Upper lobe of left lung (tissue), 6 donors: ENCODE measurements at places on chromosomes 11 and 22. TPM values are rescaled to one million over a fixed set of nuclear protein-coding genes. Genes with fewer than 3 reads are reported as not detected.

Gene USP2
- 2.1 TPM for total RNA-seq

Gene MUC2
- 0.84 TPM for total RNA-seq

Gene MS4A8
- 3.7 TPM for total RNA-seq

Gene AP5B1
- total RNA-seq, result 24.8 TPM

Gene SCGB1A1
- total RNA-seq, result 2,572 TPM

Gene EMID1
- 8.9 TPM for total RNA-seq

Gene EHF
- 65.1 TPM for total RNA-seq

Gene CD3D
- 5.1 TPM for total RNA-seq

Gene ZBTB16
- total RNA-seq, result 584 TPM

Gene CRYBB3
- total RNA-seq, result not detected

- DNase-seq, result no peak
These were observed 211.7 kb downstream of the NXPE2 start for GRCh38 chr11:114890038-114890437.

GRCh38 chr11:96116376-96116775, 192.5 kb upstream of the MTMR2 start:
- DNase-seq, result no peak

DNA sequence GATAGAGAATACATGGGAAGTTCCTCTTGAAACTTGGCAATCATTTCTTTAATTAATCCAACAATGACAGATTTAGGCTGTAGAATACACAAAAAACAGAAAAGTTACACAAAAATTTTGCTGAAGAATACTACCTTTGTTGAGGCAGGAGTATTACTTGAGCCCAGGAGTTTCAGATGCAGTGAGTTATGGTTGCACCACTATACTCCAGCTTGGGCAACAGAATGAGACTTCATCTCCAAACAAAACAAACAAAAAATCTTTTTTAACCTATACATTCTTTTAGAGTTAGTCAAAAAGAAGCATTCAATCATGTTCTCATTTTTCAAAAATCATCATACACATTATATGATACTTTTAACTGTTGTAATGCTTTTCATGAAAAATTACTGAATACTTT, 22.1 kb downstream of the UEVLD start:
- no peak for DNase-seq

DNA sequence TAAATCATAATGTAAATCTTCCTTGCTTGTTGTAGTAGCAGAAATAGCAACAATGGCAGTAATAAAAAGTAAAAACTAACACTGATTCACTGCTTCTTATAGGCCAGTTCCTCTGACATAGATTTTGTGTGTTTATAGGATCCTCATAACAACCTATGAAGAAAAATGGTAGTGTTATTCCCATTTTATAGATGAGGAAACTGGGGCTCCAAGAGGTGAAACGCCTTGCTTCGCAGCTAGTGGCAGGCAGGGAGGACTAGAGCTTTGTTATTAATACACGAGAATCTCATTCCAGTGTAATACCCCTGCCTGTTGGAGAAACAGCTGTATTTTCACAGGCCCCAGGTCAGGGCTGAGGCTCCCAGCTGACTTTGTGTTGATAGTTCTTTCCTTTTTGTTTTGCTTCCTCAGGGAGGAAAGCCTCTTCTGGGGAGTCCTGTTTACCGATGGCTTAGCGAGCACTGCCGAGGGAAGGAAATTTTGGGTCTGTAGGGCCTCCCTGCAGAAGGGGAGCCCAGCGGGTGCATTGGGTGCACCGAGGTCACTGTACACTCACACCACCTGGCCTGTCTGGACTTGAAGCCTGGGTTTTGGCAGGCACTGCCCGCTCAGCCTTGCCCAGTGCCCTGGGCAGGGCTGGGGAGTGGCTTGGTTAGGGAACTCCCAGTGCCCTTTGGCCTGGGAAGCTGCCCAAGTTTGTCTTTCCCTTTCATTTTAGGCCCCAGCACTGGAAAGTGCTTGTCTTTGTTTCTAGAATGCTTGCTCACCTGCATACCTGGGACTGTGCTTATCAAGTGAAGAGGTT, 13.5 kb downstream of the KIAA1671 start:
- no peak for DNase-seq

DNA sequence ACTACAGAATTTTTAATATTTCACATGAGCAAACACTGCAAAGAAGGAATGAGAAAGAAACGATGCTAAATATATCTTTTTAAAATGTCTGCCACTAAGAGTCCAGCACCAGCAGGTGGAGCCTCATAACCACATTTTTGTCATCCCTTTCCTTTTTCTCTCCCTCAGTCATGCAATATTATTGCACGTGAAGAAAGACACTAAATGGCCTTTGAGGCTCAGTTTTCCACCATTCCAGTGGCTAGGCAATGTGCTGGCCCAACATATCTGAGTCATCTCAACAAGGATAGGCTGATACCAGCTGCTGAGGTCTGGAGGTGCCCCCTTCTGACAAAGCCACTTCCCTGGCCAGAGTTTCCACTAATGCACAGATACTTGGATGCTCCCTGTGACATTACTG, 1.8 kb downstream of the ALKBH8 start:
- no peak for DNase-seq

GRCh38 chr11:69615545-69616278, 25.2 kb upstream of the CCND1 start:
- no peak for DNase-seq

GRCh38 chr11:66561178-66561974, 7.0 kb downstream of the CTSF start:
- no peak for DNase-seq

- DNase-seq, result no peak
These were observed 115.4 kb upstream of the SEZ6L start for GRCh38 chr22:26053737-26054316.

DNA sequence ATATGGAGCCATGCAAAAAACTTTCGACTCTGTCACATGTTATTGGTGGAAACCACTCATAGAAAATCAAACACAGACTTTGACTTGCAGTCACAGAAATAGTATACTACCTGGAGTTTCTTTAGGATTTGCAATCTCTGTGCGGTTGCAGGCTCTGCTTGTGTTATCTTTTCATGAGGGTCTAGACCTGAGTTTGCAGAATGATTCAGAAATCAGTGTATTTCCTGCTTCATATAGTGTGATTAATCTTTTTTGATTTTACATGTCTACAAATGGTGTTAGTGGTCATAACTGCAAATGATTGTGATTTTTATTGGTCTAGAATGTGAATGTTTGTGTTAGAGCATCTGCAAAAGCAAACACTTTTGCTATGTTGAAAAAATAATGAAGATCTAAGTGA, 690.2 kb downstream of the NTM start:
- DNase-seq, result no peak

DNA sequence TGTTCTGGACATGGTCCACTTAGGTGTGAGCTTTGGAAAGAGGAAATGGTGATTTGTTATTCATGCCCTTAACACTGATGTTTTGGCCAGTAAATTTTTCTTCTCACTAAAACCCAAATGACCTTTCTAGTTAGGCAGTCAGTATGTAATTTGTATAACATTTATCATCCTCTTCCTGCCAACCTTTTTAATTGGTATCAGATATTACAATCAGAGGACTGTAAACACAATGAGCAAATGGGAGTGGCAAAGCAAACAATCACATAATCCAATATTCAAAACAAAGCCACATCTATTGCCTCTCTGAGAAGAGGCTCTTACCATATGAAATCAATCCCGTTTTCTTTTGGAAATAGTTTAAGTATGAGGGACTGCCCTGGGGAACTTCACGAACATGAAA, 49.1 kb downstream of the BBOX1 start:
- DNase-seq, result no peak

- no peak for DNase-seq
These were observed 65.6 kb upstream of the PTPRJ start for GRCh38 chr11:47914743-47915142.

GRCh38 chr11:111668980-111669379, 66.7 kb downstream of the SIK2 start:
- no peak for DNase-seq

DNA sequence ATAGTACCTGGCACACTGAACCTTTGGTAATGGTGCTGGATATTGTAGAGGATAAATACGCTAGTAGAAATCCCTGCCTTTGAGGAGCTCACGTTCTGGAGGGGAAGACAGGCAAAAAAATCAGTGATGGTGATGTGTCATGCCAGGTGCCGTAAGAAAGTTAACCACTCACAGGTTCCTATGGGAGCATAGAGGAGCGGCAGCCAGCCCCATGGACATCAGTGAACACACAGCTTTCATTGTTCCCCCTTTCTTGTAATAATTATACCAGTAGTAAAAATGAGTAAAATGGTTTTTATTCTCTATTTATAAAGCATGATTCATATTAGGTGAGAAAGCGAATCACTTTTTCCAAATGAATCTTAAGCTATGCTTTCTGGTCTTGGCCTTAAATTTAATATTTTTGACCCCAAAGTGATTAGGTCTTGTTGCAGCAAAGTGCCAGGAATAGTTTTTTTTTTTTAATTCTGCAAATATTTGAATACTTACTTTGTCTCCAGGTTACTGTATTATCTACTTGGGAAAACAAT, 57.9 kb downstream of the UVRAG start:
- DNase-seq, result no peak

DNA sequence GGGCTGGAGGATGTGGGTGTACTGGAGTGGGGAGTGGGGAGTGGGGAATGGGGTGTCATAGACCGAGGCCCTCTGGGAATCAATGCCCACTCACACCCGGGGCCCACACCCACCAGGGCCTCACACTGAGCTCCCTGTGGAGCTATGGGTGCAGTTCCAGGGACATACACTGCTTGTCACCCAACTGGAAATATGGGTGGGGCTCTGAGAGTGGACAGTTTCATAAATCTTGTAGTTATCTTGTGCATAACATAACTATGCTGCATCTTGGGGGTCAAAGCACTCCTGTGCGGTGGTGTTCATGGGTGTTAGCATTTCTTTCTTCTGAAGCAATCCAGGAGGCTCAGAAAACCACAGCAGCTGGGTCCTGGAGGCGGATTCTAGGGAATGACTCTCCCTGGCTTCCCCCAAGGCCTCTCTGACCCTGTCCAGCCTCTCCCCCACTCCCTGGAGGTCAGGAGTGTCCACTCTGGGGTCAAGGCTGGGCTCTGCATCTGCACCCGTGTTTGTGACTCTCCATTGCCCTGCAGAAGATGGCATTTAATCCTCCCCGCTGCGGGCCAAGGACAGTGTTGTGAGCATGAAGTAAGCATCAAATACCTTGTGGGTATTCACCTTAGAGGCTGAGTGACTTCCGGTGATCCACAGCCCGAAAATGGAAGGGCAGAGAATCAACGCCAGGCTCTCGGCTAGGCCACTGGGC, 172.5 kb downstream of the CTTN start:
- no peak for DNase-seq

DNA sequence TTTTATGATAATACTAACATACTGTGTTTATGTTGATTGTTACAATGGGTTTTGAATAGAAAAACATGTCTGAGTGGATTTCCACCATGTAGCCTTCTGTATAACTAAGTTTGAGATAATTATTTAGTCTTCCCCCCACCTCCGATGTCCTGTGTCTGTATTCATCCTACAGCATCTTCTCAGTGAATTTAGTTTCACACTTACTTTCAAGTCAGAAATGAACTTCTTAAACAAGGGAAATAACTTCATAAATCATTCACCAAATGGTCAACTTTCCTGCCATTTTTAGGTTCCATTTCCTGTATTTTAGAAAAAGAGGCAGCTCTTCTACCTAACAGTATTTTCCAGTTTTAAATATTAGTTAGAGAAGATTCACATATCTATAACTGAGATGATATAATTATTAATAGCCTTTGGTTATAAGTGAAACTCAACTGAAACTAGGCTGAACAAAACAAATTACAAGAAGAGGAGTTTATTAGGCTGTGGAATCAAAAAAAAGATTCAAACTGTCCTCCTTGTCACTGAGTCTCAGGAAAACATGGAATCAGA, 3.5 kb downstream of the OR51B5 start:
- no peak for DNase-seq

DNA sequence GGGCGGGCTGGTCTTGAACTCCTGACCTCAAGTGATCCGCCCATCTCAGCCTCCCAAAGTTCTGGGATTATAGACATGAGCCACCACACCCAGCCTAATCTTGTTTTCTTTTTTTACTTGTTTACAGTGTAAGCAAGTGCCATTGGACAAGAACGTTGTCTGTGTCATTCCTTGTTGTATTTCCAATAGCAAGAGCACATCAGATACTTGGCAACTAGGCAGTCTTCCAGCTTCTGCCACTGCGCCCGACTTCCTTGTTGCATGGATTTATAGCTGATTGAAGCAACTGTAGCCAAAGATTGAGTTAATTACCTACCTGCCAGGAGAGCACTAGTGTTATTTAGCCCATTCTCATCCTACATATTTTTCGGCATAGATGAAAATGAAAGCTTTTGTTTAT, 3.1 kb upstream of the SGSM3 start:
- no peak for DNase-seq

DNA sequence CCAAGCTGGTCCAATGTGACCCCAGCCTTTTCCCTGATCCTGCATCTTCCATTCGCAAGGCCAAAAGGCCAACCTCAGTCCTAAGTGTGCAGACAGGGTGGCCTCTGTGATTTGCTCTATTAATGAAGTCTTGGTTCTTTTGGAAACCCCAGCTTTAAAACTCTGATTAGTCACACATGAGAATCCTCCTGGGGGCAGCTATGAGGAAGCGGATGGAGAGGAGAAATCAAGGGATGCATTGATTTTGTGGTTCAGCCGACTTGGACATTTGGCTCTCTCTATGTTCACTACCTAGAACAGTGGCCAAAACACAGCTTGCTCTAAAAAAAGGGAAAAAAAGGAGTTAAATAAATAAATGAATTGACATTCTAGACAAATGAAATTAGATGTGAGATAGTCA, 98.6 kb upstream of the USP47 start:
- no peak for DNase-seq

- no peak for DNase-seq
These were observed 59.7 kb upstream of the GALNT18 start for GRCh38 chr11:11681536-11681935.

- no peak for DNase-seq
These were observed 64.1 kb upstream of the BIRC3 start for GRCh38 chr11:102253020-102253715.

DNA sequence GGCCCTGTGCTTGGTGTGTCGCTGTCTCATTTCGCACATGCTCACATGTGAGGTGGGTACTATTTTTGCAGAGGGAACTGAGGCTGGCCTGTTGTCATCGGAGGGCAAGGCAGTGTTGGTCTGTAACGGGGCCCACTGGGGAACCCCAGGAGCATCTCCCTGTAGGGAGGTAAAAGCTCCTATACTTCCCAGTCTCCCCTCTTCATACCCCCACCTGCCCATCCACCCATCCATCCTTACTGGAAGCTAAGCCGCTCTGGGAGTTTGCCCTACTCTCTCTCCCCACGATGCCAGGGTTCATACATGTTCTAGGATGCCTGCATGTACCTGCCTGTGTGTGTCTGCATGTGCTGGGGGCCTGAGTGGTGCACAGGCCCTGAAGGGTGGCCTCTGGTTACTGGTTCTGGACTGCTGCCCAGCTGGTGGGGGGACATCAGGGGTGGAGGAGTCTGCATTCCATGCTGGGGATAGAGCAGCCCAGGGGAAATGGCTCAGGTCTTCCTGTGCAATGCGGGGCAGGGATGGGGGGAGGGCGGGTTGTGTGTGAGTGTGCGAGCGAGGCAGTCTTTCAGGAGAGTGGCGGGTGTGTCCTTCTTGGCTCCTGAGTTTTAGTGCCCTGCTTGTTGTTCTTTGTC, 77.7 kb downstream of the PKNOX2 start:
- no peak for DNase-seq
